ENCODE measurements at places on chromosomes 13 and 19.

- no peak for DNase-seq
Observed at GRCh38 chr19:15008308-15008707, 28.6 kb upstream of the SLC1A6 start.

DNA sequence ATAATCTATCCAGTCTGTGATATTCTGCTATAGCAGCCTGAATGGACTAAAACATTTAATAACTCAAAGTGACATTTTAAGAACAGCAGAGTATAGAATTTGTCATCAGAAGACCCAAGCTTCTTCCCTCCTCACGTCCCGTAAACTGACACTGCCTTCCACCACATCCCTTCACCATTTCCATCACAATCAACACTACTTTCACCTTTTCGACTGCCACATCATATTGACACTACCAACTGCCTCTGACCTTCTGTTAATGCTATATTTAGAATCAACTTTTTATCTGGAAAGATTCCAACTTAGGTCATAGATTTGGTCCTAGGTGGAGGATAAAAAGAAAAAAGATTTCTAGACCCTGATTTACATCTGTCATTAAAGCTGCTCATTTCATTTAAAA is 39.6 kb downstream of the STOML3 start:
- DNase-seq = no peak

DNA sequence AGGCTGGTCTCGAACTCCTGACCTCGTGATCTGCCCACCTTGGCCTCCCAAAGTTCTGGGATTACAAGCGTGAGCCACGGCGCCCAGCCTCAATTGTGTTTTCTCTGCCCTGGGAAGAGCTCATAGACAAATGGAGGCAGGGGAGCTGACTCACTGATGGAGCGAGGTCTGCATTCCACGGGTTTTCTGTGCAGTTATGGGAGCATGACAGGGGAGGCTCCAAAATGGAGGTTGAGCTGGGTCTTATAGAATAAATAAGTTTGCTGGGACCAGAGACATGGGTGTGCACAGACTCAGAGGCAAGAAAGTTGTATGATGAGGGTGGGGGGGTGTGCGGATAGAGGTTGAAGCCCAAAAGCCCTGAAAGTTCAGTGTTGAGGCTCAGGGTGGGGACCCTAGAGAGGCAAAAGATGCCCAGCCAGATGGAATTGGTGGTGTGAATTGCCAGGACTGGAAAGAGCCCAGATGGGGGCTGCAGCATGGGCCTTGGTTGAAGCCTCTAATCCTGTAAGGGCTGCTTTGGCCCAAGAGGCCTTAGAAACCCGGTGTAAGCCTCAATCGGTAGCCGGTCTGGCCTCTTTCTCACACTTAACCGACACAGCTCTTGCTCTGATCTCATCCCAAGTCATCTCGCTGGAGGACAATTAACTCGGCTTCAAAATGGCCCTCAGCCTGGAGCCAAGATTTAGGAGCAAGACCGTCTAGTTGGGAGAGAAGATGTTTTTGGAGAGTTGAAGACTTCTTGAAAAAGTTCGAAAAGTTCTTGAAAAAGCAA is 1.9 kb downstream of the TPM4 start:
- DNase-seq = peak; percentile 69

GRCh38 chr13:44618326-44618725 is 42.2 kb upstream of the TSC22D1 start:
- DNase-seq = no peak

DNA sequence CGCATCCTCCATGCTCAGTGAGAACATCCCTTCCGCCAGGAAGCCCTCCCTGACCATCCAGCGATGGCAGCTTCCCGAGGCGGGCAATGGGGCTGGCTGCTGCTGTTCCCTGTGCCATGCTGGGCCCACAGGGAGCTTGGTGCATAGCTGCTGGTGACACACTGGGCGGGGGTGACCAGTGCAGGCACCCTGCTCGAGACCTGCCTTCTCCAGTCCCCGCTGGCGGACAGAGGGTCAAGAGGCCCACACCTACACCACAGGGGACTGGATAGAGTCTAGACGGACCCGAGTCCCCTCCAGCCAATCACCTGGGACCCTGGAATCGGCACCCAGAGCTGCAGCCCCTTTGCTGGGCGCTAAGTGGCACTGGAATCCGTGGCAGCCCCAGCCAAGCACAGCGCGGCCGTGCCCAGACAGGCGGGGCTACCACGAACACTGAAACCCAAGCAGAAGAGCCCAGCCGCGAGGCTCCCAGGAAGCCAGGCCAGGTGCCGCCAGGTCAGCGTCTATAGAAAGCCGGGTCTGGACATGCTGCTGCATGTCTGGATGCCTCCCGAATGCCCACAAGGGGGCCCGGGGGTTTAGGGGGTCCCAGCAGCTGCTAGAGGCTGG is 9.0 kb upstream of the TBXA2R start:
- no peak for DNase-seq

DNA sequence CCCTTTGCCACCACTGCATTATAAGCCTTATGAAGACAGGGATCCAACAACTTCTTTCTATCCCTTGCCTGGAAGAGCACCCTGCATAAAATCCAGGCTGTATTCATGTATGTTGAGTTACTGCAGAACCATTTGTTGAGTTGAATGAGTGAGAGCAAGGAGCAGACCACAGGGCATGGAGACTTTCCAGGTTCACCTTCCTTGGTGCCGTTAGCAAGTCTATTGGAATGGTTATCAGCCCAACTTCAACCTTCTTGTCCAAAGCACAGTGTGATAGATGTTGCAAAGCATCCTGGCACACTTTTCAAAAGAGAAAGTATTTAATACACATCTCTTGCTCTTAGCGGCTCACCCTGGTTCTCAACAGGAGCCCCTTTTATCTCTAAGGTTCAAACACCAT is 100.9 kb upstream of the CLDN10 start:
- no peak for DNase-seq

DNA sequence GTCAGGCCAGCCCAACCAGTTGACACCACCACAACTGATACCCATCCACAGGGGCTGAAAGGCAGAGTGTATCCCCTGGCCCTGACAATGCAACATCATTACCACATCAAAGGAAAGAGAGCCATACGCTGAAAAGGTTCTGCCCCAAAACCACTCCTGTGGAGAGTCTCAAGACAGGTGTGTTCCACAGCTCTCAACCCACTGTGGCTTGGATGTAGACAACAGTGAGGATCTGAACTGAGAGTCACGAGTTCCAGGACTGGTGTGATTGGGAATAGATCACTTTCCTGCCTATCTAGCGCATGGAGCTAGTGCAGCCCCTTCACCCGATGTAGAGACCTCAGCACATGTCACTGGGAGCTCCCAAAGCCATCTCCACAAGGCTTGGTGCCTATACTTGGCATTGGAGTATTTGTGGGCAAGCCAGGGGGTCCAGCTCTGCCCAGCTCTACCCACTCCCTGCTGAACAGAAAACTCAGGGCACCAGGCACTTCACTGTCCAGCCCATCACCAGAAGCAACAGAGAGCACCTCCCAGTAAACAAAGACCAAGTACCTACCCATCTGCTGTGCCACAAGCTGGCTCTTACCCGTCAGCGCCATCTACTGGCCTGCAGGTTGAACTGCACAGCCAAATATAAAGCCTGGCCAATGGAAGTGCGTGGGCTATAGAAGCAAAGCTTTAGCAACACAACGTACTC is 579.5 kb downstream of the UQCRFS1 start:
- DNase-seq = peak; percentile 38

- DNase-seq = no peak
Observed at GRCh38 chr13:89372193-89372592, 1701.0 kb downstream of the SLITRK5 start.

GRCh38 chr13:113013303-113013702 is 44.3 kb downstream of the MCF2L start:
- DNase-seq = no peak

GRCh38 chr19:10238172-10238783 is 7.1 kb upstream of the S1PR2 start:
- DNase-seq = no peak

- no peak for DNase-seq
Observed at GRCh38 chr13:50306156-50306555, 290.9 kb downstream of the KCNRG start.

DNA sequence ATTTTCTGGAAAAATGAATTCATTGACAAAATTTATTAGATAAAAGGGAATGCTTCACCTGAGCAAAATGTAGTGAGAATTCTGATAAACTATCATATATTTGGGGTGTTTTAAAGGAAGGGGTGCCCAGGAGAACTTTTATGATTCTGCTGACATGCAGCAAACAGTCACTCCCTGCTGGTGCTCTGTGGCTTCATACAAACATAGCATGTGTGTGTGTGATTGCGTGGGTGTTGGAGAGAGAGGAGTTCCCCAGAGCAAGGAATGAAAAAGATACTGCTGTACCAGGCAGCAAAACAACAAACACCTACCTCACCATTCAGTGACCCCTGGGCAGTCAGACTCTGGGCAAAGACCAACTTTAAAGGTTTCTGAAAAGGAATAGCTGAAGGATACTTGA is 546.7 kb downstream of the RFC3 start:
- no peak for DNase-seq

Measured in RCC 7860 (cell line).